ENCODE measurements at places on chromosomes 13 and 19.

DNA sequence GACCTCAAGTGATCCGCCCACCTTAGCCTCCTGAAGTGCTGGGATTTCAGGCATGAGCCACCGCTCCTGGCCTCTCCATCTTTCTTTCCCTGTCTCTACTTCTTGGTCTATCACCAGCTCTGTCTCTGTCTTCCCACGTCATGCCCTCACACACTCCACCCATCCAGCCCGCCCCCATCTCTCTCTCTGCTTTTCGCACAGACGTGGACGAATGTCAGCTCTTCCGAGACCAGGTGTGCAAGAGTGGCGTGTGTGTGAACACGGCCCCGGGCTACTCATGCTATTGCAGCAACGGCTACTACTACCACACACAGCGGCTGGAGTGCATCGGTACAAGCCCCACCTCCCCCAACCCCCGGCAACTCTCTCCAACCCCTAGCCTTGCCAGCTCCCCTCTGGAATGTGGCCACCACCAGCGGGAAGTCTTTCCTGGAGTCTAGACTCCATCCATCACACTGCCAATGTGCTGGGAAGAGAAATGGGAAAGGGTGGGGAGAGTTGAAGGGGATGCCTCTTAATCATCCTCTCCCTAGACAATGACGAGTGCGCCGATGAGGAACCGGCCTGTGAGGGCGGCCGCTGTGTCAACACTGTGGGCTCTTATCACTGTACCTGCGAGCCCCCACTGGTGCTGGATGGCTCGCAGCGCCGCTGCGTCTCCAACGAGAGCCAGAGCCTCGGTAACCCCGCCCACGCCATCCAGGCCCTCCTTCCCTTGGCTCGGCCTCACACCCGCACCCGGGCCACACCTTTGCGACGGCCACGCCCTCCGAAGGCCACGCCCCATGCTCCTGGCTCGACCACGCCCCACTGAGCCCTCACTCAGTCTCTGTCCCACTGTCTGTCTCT lies 22.5 kb downstream of the LTBP4 start:
- no peak for DNase-seq

- no peak for DNase-seq
Measured at GRCh38 chr13:76630629-76631230, 255.5 kb downstream of the KCTD12 start.

DNA sequence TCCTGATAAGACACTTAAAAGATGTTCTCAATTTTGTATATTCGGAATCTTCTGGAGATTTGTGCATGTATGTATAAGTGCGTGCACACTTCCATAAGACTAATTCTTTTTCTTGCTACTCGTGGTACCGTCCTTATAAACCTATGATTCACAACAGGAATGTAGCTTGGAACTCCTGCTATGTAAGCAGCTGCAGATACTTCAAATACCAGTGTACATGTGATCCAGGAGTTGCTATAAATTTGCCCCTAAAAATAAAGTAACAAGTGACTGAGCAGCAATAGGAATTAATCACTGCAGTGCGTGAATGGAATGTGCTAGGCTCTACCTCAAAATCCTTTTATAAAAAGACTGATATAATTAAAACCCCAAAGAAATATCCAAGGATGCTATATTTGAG lies 214.9 kb downstream of the KLF5 start:
- DNase-seq = no peak

DNA sequence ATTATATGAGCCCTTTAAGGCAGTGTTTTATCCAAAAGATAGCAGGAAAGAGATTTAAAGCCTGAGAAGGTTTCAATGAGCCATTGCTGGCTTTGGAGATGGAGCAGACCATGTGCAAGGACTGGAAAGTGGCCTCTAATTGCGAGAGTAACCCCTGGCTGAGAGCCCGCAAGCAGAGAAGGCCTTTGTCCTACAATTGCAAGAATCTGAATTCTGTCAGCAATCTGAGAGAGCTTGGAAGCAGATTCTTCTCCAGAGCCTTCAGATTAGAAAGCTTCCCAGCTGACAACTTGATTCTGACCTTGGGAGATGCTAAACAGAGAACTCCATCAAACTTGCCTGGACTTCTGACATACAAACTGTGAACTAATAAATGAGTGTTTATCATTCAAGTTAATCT lies 528.7 kb upstream of the KLF12 start:
- no peak for DNase-seq

DNA sequence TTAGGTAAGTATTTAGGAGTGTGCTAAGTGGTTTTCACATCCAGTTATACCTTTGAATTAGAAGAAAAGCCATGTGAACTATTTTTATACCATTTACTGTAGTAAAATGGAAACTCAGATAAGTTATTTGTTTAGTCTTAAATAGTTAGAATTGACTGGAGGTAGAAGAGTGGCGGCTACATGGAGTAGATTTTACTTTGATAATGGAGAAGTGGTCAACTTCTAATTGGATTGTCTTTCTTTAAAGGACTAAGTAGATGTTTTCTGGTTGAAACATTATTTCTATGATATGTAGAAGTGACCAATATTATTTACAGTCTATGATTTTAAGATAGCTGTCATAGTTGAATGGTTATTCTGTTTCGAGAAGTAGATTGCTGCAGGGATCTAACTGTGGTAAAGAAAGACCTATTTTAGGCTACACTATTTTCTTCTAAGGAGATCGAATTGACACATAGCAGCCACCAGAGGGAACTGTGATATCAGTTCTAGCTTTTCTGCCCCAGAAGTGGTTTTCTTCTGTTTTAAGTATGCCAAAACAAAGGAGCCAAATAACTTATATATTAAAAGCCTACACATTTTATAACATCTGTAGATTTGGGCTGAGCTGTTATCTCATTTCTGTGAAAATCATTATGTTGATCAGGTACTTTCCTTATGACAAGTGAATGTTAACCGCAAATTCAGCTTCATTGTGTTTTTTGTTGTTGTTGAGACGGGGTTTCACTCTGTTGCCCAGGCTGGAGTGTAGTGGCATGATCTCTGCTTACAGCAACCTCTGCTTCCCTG lies 26.1 kb downstream of the ZMYM2 start:
- DNase-seq = no peak

DNA sequence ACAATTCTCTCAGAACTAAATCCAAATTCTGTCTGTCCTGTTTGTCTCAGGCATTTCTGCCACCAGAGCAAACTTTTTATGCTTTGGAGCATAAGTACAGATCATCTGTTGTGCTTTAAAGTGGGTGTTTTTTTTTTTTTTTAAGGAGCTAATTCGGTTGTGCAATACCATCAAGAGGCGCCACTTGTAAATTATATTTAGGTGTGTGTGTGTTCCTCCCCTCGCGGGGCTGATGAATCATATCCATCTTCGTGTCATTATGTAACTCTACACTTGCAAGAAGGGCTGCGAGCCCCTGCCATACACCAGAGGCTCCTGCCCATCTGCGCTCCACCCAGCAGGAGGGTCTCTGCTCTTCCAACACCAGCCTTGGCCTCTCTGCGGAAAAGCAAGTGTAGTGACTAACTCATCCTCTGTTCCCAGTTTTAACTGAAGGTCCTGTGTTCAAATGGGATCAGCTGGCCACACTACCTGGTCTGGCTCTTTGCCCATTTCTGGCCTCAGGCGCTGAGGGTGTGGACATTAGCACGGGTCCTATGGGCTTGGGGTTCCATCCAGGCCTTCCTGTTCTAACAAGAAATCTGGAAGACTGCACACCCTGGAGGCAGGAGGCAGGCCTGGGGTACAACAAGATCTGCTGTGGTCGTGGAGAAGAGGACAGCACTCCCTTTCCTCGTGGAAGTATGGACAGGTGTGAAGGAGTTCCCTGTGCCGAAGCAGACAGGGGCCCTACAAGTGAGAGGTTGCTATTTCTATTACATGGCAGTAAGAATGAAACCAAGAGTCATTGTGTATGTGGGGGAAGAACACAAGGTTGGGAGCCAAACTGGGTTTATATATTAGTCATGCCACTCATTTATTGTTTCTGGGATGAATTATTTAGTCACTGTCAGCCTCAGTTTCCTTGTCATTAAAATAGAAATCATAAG lies 96.1 kb upstream of the MBNL2 start:
- no peak for DNase-seq

- DNase-seq = no peak
Measured at GRCh38 chr13:57673197-57673596, 41.7 kb downstream of the PCDH17 start.

GRCh38 chr19:34767951-34768350 lies 5.1 kb downstream of the ZNF599 start:
- DNase-seq = no peak

GRCh38 chr13:34076943-34077703 lies 259.2 kb downstream of the RFC3 start:
- DNase-seq = no peak

DNA sequence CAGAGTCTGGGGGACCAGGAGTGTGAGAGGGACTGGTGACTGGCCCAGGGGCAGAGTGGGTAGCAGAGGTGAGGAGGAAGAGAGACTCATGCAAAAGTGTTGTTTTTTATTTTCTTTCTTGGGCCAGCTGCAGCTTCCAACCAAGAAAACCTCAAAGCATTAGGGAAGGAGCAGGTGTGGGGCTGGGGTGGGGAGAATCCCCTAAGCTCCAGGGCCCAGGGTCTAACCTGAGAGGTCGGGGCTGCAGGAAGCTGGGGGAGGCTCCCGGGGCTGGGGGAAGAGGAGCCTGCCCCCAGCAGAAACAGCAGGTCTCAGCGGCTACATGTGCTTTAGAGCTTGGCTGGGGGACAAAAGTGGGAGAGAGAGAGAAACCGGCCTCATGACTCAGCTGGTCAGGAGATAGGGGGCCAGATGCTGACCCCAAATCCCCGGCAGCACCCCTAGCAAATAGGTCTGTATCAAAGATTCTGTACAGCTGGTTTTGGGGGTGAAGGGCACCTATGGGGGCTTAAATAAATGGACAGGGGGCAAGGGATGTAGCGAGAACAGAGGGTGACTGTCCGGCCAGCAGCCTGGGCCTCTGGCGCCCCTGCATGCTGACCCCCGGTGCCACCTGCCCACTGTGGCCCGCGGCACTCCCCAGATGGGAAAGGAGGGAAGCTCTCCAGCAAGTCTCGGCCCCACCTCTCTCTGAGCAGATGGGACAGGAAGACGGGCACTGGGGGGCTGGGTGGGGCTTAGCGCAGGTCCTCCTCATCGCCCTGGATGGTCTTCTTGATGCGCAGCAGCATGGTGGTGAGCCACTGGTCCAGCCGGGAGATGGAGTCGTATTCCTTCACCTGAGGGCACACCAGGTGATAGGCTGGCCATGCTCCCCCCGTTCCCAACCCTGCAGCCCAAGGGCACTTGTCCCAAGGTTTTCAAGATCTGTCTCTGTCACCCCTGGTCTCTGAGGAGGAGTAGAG lies 3.8 kb upstream of the KPTN start:
- no peak for DNase-seq

DNA sequence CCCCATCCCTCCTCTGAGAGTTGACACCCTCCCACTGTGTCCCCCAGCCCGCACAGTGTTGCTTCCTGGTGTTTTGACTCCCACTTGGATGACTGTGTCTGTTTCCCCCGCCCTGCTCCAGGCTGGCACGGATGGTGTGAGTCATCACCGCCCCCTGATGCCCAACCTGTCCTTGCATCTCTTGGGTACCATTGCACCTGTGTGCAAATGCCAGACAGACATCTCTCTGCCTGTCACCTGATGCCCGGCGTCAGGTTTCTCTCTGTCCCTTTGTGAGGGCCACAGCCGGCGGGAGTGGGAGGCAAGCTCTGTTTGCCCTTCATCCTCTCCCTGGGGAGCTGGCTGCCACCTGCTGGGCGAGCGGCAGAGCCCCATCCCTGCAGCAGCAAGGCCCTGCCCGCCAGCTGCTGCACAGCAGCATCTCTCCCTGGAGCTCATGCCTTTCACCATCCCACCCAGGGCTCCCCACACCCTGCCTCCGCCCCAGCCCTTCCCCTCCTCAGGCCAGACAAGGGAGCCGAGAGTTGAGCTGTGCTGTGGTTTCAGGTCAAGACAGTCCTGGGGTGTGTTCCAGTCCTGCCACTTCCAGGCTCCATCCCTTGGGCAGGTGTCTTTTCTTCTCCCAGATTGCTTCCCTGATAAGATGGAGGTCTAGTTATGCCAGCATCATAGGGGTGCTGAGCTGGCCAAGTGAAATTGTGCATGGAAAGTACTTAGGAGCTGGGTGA lies 29.7 kb downstream of the NKPD1 start:
- DNase-seq = no peak

- no peak for DNase-seq
Measured at GRCh38 chr19:38715555-38715954, 28.7 kb downstream of the CAPN12 start.

- DNase-seq = no peak
Measured at GRCh38 chr13:78468621-78469020, 134.7 kb downstream of the POU4F1 start.

- no peak for DNase-seq
Measured at GRCh38 chr19:40383668-40384248, 6.2 kb downstream of the HIPK4 start.
